GM13977 (cell line): ENCODE measurements at places on chromosomes 4 and X.
A peak's percentile ranks its signal among the peaks of the same experiment; 100 is the strongest.

GRCh38 chr4:9927341-9928007 is 93.8 kb downstream of the SLC2A9 start:
- DNase-seq, result no peak

DNA sequence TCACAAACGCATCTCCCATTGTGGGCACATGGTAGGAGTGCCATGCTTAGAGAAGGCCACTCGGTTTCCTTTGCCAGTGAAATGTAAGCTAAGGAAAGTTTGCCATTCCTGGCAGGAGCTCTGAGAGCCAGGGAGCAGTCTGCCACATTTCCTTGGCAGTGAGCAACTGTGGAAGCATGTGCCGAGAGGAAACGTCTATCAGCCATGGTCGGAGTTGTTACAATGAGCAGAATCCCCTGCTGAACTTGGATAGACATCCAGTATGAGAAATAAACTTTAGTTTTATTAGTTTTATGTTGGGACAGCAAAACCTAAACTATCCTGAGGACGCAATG is 51.1 kb downstream of the ENOPH1 start:
- DNase-seq, result no peak

GRCh38 chr4:76429636-76430035 is 5.4 kb upstream of the SHROOM3 start:
- no peak for DNase-seq

GRCh38 chr4:44927399-44928380 is 201.3 kb upstream of the GNPDA2 start:
- peak; percentile 1 for DNase-seq

GRCh38 chr4:69713593-69713992 is 46.8 kb downstream of the SULT1B1 start:
- no peak for DNase-seq

DNA sequence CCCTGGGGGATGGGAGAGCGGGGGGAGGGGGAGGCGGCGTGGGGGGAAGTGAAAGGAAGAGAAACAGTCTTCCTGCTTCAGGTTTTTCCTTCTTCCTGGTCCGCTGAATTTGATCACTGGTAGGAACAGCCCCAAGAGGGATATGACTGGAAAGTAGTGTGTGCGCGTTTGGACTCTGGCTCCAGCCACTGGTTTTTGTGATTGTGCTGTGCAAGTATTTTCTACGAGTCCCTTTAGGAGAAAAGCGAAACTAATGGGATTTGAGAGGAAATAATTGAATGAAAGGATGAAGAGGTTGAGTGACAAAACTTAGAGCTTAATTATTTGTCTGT is 836 bp downstream of the PRRG1 start:
- no peak for DNase-seq

GRCh38 chr4:115117651-115118050 is 4.2 kb upstream of the NDST4 start:
- DNase-seq, result no peak

DNA sequence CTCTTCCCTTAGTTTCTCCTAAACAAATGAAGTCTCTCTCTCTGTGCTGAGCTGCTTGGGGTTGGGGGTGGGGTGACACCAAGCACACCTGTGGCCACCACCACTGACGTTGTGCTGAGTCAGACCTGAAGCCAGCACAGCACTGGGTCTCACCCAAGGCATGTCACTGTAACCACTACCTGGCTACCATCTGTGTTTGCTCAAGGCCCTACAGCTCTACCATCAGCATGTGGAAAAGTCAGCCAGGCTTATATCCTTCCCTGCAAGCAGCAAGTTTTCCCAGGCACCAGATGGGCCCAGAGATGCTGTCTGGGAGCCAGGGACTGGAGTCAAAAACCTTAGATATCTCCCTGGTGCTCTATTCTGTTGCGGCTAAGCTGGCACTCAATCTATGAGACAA is 6.9 kb downstream of the CXCL10 start:
- DNase-seq, result no peak

- peak; percentile 52 for DNase-seq
Measured at GRCh38 chr4:83490876-83491450, 6.1 kb upstream of the ABRAXAS1 start.

GRCh38 chr4:162912482-162912881 is 254.2 kb downstream of the NAF1 start:
- no peak for DNase-seq

DNA sequence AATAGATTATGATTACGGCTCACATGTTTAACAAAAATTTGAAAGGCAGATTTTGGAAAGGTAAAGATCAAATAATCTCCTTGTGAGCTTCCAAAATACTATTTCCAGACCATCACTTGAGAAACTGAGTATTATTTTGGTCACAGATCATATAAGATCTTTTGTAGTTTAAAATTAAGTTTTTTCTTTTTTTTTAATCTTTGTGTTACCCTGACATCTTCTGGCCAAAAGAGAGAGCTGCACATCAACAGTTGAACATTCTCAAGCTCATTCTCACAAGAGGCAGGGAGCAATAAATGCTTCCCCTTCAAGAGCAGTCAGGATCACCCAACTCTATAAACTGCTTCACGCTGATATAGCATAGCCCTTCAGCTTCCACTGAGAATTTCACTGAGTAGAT is 15.9 kb downstream of the TMEM192 start:
- peak; percentile 41 for DNase-seq

GRCh38 chr4:181959121-181959520 is 284.1 kb upstream of the TENM3 start:
- no peak for DNase-seq

- no peak for DNase-seq
Measured at GRCh38 chrX:8189096-8189830, 18.2 kb upstream of the VCX2 start.

GRCh38 chr4:173794662-173795061 is 264.6 kb upstream of the HAND2 start:
- no peak for DNase-seq

DNA sequence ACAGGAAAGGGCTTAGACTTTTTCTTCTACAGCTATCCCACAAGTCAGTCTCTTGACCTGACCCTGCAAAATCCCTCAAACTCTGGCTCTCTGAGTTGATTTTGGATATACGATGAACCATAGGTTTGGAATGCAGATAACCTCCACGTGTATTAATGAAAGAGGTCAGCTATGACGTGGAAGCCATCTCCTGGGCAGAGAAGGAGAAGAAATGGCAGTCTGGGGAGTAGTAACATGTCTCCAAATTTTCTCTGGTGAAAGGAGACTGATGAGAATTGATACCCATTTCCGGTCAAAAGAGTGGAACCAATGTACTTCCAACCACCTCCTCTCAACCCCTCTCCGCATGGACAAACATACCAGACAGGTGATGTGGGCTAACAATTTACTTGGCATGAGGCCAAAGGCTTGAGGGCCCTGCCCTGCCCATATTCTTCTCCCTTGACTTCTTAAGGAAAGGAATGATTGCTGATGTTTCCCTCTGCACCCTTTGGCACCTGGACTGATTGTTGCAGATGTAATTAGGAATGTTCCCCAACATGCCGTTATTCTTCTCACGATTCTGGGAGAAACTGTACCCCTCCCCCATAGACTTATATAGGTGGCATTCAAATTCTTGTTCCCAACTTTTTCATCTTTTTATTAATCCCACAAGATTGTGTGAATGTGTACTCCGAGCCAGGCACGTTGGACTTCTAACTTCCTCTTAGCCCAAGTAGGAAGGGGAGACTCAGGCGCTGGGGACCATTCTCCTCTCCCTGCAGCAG is 580 bp upstream of the PLS3 start:
- no peak for DNase-seq

- DNase-seq, result no peak
Measured at GRCh38 chr4:176875446-176875930, 82.8 kb upstream of the VEGFC start.

GRCh38 chr4:162954976-162955375 is 211.7 kb downstream of the NAF1 start:
- no peak for DNase-seq

GRCh38 chrX:49155243-49155899 is 7.2 kb upstream of the MAGIX start:
- DNase-seq, result peak; percentile 45

DNA sequence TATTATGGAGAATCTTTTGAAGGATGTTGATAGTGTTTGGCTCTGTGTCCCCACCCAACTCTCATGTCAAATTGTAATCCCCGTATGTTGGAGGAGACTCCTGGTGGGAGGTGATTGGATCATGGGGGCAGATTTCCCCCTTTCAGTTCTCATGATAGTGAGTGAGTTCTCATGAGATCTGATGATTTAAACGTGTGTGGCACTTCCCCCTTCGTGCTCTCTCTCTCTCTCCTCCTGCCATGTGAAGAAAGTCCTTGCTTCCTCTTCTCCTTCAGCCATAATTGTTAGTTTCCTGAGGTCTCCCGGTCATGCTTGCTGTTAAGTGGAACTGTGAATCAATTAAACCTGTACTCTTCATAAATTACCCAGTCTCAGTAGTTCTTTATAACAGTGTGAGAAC is 166.1 kb upstream of the NUDT6 start:
- no peak for DNase-seq
